ENCODE measurements at places on chromosomes 2 and 18.

DNA sequence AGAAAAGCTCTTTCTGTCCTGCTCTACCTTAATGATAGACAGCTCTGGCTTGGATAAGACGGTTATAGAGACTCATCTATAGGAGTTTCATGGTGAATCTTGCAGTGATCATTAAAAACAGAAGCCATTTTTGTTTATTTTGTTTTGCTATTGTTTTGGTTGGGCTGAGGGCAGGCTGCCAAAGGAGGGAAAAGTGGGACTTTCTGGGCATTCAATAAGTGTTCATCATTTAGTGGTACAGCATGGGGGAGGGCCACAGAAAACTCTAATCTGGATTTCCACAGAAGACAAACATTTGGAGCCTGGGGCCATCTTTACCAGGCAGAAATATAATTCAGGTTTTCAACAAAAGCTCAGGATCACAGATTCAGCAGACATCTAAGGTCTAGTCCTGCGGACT is 62.4 kb upstream of the EFEMP1 start:
- DNase-seq, result no peak

DNA sequence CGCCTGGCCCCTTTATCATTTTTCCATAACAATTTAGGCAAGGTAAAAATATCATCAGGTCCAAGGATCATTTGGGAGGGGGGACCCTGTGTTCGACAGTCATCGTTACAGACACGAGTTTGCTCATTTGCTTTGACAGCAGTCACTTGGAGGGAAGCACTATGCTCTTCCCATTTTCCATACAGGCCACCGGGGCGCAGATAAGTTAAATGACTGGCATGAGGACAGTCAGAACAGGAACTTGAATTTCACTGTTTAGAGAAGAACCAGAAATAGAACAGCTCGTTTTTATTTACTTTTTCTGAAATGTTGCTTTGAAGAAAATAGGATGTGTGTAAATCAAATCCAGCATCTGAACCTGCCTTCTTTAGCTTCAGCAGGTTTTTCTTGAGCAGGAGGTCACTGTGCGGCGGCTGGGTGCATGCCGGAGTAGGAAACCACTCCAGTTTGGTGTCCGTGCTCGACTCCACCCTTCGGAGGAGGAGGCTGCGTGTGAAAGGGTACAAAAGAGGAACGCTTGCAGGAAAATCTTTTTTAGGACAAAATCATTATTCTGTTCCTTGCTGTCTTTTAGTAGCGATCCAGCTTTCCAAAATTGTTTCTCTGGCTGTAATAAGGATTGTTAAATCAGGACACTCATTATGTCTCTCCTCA is 15.2 kb downstream of the NPAS2 start:
- no peak for DNase-seq

DNA sequence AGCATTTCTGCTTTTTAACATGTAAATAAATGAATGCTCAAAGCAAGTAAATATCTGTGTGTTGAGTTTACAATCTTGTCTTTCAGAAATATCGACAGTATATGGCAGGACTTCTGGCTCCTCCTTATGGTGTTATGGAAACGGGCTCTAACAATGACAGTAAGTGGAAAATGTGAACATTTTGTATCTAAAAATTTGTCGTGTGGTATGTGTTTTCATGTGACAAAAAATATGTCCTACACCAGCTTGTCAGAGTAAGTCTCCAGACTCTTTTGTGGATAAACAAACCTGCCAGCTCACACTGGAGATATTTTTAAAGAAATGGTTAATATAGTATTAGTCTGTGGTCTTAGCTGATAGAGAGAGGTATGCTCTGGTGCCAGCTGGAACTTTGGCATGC is 157.9 kb upstream of the MAP3K20 start:
- DNase-seq, result no peak

DNA sequence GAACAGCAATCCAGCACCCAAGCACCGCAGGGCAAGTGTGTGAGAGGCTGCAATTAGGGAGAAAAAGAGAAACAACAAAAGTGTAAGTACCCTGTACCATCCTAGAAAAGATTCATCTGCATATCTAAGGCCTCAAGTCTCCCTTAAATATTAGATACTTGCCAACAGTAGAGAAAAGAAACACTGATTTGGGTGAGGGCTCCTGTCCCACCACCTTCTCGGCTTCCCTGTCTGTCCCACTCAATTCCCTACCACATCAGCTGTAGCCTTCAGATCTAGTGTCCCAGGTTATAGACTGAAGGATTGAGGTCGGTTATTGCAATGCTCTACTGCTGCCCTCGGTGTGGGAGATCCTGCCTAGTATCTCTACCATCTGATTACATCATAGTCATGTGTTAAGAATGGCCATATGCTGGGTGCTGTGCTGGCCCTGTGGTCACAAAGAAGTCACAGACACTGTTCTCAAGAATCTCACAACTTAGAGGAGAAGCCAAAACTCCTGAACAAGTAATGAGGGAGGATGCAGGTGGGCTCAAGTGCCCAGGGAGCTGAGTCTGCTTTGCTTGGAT is 2.5 kb downstream of the RAX start:
- no peak for DNase-seq

DNA sequence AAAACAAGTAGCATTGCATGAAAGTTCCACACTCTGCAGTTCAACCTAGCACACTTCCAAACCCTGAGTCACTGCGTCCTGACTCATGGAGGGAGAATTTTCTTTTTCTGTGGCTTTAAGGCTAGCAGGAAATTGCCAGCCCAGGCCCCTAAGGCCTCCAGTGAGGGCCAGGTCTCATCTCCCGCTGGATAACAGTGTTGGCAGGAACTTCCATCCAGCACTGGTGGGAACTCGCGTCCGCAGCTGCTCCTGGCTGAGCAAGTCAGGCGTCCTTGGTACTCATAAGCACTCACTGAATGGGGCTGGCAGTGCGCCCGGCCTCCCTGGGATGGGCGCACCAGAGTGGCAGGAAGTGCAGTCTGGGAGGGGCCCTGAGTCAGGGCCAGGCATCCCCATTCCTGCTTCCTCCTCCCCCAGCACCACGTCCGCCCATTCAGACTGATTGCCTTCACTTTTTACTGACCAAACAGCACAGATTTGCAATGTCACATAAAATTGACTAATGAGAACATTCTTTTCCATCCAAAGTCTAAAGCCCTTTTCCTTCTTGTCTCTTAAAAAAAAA is 14.3 kb downstream of the MALL start:
- peak; percentile 52 for DNase-seq

- DNase-seq, result no peak
Measured at GRCh38 chr2:118990757-118991545, 49.0 kb downstream of the MARCO start.

DNA sequence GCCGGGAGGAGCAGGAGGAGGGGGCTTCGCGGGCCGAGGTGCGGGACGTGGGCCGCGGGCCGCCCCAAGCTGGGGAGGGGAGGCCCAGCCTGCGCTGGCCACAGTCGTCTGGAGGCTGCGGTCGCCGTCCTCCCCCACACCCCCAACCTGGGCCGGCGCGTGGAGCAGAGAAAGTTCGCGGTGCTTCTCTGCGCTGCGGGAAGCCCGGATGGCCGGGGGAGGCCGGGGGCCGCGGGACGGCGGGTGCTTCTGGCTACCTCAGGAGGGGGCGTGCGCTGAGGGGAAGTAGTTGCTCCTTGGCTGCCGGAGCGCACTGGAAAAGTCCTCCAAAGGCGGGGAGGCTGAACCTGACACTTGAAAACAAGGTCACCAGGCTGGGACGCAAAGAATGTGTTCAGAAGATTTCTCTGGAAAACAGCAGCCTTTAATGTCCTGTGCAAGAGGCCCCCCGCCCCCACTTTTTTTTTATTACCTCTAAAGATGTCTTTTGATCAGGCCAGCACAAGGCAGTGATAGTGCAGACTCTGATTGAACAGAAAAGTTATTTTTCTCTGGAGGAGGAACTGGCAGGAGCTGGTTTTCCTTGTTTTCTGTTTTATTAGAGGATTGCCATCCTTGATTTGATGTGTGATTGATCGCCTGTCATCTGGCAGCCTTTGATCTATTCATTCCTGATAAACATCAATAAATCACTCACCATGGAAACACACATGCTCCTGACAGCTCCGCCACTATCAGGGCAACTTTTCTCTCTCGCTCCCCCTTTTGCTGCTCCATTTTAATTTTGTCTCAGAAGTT is 1.6 kb downstream of the TSHZ1 start:
- DNase-seq, result no peak

GRCh38 chr2:8002765-8003393 is 679.0 kb upstream of the ID2 start:
- no peak for DNase-seq

DNA sequence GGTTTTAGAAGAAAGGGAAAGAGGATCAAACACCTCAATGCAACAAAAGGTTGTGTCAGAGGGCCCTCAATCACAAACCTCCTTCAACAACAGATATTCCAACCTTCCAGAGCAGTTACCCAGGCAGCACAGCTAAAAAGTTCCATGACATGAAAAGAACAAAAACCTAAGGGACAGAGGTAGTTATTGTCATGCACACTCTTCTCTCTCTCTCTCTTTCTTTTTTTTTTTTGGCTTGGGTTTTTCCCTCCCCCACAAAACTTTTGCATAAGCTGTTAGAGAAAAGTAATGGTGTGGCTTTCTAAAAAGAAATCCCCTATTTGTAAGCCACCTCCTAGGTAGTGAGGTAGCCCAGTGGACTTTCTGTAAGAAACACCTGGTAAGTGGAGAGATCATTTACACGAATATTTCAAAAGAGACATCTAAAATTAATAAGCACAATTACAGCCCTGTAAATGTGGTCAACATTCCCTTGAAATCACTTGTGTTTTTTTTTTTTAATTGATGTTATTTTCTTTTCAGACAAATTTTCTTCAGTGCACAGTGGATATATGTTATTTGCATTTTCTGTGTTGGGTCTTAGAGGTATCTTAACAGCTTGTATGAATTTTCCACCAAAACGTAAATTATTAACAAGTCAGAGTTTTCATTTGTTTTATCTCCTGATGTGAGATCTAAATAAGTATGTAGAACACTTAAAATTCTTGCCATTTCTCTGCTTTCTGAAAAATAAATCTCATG is 48.4 kb downstream of the ZEB2 start:
- no peak for DNase-seq

GRCh38 chr2:218375212-218375611 is 6.9 kb upstream of the SLC11A1 start:
- DNase-seq, result no peak

DNA sequence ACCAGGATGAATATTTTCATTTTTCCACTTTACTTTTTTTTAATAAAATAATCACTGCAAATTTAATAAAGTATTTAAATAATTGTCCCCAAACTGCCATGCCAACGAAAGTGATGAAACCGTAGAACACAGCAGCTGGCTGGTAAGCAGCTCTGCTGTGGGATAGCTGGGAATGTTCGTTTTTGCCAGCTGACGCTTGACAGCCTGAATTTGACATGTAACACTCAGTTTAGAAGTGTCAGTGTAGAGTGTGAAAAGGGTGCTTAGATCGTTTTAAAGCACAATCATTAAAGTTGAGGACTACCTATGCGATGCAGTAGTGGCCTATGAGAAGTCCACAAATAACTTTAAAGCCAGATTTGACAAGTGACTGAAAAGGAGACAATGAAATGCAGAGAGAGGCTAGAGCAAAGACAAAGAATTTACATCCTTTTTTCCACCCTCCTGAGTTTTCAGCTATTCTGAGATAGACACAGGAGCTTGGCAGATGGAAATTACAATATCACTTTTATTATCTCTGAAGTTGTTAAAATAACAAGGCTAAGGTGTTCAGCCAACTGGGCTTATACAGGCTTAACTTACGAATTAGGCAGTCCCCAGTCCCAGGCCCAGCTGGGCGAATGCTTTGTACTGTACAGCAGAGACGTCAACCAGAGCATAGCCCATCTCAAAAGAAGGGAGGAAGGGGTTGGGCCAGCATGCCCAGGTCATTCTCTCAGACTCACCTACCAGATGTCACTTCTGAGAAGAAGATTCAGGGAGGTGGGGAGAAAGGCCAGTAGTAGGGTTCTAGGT is 31.9 kb upstream of the SLC1A4 start:
- no peak for DNase-seq

DNA sequence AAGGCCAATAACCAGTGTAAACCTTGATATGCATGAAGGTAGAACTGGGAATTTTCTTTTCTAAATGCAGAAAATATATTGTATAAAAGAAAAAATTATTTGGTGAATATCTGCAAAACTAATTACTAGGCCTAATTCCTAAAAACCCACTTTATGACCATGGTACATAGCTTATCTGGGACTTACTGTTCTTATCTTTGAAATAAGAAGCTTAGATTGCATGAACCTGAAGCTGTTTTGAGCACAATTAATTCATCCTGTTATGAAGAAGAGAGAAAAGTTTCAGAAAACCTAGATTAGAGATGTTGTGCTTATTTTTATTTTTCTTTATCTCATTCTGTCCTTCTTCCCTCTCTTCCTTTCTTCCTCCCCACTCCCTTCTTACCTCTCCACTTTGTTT is 235.0 kb downstream of the GULP1 start:
- DNase-seq, result no peak

GRCh38 chr2:154452906-154453493 is 245.5 kb upstream of the KCNJ3 start:
- DNase-seq, result no peak

DNA sequence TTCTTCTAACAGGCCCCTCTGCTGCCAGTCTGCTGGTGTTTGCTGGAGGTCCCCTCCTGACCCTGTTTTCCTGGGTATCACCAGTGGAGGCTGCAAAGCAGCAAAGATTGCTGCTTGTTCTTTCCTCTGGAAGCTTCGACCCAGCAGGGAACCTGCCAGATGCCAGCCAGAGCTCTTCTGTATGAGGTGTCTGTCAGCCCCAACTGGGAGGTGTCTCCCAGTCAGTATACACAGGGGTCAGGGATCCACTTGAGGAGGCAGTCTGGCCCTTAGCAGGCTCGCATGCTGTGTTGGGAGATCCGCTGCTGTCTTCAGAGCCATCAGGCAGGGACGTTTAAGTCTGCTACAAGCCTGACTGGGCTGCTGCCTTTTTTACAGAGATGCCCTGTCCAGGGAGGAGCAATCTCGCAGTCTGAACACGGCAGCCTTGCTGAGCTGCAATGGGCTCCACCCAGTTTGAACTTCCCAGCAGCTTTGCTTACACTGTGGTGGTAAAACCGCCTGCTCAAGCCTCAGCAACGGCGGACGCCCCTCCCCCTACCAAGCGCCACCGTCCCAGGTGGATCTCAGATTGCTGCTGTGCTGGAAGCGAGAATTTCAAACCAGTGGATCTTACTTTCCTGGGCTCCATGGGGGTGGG is 29.9 kb downstream of the CHCHD5 start:
- no peak for DNase-seq

DNA sequence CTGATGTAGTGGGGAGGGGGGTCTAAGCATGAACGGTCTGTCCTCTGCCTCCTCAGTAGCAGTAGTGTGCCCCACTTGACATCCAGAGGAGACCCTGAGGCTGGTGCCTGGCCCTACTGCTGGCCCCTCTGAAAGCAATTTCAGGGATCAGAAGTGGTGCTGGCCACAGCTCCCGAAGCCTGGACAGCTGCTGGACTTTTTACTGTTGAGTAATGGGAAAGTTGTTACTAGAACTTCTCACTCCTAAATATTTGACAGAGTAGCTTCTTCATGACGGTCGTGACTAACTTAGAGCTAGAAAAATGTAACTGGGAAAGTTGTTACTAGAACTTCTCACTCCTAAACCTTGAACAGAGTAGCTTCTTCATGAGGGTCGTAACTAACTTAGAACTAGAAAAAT is 23.3 kb downstream of the CTDP1 start:
- no peak for DNase-seq
